ENCODE measurements at places on chromosomes 5 and 9.

- no peak for DNase-seq
Measured at GRCh38 chr9:129639034-129639630, 2.8 kb downstream of the ASB6 start.

GRCh38 chr5:77995793-77996409, 219.8 kb upstream of the TBCA start:
- no peak for DNase-seq

DNA sequence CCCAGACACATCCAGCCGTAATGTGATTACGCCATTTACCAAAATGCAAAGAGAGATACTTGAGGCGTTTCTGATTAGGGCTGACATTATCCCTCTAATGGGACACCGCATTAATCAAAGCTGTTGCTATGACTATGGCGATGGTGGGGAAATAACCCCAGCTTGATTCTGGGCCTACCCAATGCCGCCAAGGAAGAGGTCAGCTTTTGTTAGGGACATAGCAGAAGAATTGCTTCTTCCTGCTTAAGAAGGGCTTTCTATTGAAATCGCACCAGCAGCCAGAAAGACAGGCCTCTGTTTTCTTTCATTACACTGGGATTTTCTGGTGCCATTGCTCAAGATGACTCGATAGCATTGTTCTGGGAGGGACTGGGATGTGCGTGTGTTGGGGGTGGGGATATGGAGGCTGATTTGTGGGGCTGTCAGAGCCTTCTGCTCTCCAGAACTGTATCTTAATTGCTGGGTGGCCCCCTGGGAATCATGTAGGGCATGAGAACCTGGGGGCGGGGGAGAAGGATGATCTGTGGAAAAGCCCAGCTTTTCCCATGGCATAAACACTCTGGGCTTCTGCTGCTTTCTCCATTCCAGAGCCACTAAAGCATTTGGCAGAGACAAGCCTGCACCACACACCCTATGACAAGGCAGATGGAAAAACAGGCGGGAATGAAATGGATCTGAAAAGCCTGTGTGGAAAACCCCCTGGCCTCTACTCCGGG, 106.5 kb upstream of the RAD23B start:
- no peak for DNase-seq

GRCh38 chr9:37978983-37979382, 75.1 kb upstream of the SLC25A51 start:
- no peak for DNase-seq

GRCh38 chr5:175235251-175235960, 208.6 kb downstream of the DRD1 start:
- no peak for DNase-seq

- peak; percentile 9 for DNase-seq
Measured at GRCh38 chr5:116557669-116558271, 16.9 kb downstream of the SEMA6A start.

DNA sequence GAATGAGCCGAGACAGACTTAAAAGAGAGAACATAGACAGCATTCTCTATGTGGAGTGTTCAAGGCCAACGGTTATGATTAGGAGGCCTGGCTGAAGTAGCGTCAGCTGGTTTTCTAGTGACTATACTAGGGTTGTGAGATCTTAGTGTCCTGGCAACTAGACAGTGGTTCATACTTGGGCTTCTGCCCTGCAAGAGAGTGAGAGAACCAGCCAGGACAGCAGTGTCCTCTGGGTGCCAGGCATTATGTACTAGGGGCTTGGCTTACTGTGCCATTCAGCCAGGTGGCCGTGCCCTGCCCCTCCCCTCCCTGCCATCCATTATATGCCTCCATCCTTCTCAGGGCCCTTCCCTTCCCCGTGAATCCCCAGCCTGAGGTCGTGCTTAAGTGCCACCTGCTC, 56.8 kb downstream of the TRIO start:
- DNase-seq: no peak

DNA sequence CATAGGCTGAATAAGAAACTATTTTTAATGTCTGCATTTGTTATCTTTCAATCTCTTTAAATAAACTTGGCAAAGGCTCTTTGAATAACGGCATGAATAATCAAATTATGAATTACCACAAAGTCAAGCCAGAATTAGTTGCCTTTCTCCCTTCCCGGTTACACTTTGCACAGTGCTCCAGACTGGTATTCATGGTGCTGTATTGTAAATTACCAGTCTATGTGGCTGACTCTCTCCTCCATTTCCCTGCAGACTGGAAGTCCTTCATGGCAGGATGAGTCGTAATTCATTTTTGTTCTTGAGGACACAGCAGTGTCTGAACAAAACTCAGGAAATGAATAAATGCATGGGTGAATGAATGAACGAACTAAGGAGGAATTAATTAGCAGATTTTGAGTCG, 142.9 kb downstream of the GNA14 start:
- no peak for DNase-seq

GRCh38 chr5:113330533-113331208, 104.1 kb downstream of the TSSK1B start:
- DNase-seq: peak; percentile 22

DNA sequence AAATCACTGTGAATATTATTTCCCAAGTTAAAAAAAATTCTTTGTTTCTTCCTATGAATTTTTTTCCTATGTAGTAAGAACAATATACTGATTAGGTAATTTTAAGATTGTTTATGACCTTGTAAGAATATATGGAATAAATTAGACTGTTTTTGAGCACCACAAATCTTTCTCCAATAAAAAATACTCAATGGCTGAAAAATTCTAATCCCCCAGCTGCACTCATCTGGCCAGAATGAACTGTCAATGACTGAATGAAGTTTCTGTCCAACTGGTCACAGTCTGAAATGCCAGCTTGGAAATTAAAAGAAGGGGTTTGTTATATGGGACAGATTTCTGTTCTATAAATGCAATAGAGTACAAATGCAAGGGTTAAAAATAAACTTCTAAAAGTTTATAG, 569.5 kb upstream of the SEMA6A start:
- DNase-seq: no peak

DNA sequence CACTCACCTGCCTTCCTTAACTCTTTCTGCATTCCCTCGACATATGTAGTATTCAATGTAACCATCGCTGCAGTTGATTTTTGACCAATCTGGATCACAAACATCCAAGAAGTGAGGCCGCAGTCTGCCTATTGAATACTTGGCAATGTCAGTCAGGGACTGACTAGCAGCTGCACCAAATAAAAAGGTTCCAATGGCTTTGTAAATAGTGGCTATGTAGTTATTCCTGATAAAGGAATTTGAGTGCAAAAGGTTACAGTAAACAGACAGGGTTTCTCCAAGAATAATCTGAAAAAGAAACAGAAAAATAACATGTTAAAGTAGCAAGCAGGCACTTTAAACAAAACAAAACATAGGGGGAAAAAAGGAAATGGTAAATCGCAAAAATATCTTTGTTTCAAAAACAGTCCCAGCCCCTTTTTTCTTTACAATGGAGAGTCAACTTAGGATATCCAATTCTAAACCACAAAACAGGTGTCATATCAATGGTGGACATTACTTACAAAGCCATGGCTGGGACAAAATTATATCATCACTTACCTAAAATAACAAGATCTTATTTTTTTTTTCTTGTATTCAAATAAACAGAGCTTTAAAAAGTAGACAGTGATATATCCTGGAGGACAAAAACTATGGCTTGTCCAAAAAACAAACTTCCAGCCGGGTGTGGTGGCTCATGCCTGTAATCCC, 66.8 kb downstream of the PLPP1 start:
- DNase-seq: peak; percentile 62

DNA sequence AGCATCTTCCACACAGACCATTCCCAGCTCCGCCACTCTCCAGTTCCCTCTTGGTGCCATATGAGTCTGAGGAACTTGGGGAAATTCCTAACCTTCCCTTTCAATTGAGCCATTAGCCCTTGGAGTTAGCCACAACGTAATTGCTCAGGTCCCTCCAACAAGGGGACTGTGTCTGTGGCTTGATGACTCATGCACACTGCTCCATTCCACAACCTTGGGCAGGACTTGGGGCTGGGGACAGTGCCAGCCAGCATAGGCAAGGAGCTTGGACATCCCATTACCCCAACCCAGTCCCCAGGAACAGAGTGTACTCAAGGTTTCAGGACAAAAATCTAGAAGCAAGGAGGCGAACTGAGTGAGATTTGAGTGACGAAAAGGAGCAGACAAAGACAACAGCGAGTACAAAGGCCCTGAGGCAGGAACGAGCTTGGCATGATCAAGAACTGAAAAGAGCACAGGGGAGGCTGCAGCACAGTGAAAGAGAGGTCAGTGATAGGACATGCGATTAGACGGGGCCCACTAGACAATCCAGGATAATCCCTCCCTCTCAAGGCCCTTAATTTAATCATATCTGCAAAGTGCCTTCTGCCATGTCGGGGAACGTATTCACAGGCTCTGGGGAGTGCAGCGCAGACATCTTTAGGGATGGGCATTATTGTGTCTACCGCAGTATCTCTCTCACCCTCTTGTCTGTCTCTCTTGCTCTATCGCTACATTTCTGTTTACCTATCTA, 16.0 kb upstream of the JADE2 start:
- DNase-seq: no peak

DNA sequence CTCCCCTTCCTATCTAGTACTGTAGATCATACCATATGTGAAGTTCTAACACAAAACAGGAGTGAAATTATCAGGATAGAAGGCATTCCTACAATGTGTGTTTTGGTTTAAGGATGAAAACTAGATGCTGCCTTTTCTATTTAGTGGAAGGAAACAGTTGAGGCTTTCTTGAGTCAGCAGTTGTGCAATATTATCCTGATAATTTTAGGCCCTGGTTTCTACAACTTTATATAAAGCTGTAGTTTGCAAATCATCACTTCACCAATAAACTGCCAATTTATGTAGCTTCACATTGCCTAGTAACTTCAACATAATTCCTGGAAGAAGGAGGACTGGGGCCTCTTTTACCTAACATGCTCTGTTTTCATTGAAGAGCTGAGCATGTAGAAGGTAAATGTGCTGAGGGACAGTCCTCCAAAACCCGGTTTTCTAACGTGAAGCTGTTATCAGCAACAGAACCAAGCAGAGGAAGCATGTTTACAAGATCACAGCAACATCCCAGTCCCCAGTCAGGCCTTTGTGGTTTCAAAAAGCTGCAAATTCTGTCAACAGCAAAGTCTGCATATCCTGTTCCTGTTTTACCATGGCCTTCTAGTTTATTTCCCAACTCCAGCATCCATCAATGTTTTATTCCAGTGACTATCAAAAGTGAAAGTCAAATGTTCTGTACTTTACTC, 513.4 kb upstream of the MEF2C start:
- DNase-seq: no peak

- no peak for DNase-seq
Measured at GRCh38 chr9:137499858-137500661, 40.9 kb upstream of the NSMF start.

GRCh38 chr9:131069699-131070098, 26.6 kb upstream of the AIF1L start:
- no peak for DNase-seq

- peak; percentile 53 for DNase-seq
Measured at GRCh38 chr5:125409861-125410536, 663.6 kb upstream of the ZNF608 start.

DNA sequence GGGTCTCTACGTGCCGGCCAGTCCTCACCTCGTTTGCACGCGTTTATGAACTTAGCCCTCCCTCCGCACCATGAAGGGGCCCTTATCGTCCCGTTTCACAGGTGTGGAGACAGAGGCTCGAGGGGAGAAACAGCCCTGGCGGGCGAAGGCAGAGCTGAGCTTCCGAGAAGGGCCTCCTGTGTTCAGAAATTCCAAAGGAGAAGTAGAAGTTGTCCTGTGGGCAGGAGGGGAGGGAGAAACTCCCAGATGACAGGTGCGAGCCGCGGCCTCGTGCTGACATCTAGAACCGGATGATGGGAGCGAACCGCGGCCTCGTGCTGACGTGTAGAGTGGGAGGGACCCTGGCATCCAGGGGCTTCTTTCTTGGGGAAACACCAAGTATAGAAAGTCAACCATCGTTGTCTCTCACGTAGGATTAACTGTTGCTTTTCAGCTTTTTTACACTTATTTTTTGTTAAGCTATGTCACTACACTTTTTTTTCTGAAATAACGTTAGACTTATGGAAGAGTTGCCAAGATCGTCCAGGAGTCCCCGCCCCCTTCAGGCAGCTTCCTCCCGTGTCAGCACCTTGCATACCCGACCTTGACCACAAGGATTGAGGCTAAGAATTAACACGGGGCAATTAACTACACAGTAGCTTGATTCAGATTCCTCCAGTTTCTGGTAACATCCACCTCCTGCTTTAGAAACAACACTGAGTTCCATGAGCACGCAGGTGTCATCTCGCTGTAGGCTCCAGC, 42.8 kb upstream of the NKD2 start:
- DNase-seq: no peak

- no peak for DNase-seq
Measured at GRCh38 chr5:41637869-41638268, 127.5 kb upstream of the PLCXD3 start.

DNA sequence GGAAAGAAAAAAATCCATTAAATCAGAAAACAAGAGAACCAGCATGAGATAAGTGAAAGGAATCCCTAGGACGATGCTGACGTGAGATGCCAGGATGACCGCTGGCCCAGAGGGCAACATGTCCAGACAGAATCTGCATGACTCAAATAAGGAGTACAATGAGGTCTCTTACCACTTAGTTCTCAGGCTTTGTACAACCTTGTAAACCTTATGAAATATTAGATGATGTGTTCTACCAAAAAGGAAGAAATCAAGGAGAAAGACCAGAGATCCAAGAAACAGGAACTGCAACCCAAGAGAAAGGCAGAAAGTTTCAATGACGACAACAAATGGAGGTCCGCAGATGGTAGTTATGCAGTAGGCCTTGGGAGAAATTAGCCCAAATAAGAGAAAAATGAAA, 2.8 kb upstream of the GPR150 start:
- DNase-seq: no peak

- no peak for DNase-seq
Measured at GRCh38 chr5:135601466-135601865, 22.7 kb upstream of the CXCL14 start.

DNA sequence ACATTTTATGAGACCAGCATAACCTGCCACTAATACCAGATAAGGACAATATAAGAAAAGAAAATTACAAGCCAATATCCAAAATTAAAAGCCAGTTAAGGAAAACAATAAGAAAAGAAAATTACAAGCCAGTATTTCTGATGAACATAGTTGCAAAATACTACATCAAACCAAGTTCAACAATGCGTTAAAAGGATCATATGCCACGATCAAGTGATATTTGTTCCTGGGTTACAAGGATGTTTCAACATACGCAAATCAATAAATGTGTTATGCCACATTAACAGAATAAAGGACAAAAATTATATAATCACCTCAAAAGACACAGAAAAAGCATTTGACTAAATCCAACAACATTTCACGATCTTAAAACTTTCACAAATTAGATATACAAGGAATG, 431.9 kb downstream of the ELAVL2 start:
- no peak for DNase-seq
